Activated CD8-positive, alpha-beta T cell treated with anti-CD3 and anti-CD28 coated beads for 36 hours (primary cell): ENCODE measurements at places on chromosomes 2 and 18.

DNA sequence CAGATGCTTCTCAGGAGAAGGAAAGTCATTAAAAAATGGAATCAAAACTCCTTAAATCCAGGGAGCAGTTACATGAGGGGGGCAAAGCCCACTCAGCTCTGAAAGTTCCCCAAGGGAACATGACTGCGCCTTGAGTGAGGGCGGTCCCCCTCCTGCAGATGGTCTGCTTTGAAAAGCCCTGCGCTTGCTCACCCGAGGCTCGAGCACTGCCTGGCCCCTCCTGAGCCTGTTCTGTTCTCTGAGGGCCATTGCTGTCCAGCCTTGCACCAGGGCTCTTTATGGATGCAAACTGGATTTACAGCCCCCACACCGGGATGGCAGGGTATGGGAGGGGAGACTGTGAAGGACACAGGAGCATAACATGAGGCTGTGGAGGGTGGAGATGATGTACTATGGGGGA lies 37.8 kb upstream of the DNMT3A start:
- DNase-seq, result no peak

GRCh38 chr2:29262681-29263260 lies 147.6 kb downstream of the CLIP4 start:
- no peak for DNase-seq

- no peak for DNase-seq
Measured at GRCh38 chr2:145918951-145919350, 1399.0 kb upstream of the ZEB2 start.

- no peak for DNase-seq
Measured at GRCh38 chr2:158061763-158062162, 39.9 kb upstream of the UPP2 start.

GRCh38 chr2:168723275-168723899 lies 79.0 kb upstream of the NOSTRIN start:
- no peak for DNase-seq

DNA sequence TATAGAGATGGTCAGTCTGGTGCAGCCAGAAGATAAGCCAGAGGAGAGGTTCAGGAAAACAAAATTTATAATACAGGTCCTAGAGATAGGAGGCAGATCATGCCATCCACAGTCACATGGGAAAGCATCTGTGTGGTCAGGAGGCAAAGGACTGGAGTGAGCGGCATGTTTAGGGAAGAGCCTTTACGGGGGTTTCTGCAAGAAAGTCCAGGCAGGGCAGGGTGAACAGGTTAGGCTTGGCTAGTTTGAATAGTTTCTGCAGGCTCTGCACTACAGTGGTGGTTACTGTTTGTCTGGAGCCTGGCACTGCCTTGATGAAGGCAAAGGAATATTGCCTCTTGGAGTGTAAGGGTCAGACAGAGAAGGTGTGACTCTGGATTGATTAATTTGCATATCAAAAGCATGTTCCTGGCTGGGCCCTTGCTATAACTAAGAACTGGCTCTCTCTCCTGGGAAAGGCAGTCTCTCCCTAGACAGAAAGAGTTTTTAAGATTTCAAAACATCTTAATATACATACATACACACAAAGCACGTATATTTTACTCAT lies 1034.7 kb upstream of the CHAC2 start:
- DNase-seq, result no peak

- DNase-seq, result no peak
Measured at GRCh38 chr2:58620093-58620492, 379.0 kb upstream of the FANCL start.

- no peak for DNase-seq
Measured at GRCh38 chr2:120322329-120322728, 23.6 kb upstream of the INHBB start.

DNA sequence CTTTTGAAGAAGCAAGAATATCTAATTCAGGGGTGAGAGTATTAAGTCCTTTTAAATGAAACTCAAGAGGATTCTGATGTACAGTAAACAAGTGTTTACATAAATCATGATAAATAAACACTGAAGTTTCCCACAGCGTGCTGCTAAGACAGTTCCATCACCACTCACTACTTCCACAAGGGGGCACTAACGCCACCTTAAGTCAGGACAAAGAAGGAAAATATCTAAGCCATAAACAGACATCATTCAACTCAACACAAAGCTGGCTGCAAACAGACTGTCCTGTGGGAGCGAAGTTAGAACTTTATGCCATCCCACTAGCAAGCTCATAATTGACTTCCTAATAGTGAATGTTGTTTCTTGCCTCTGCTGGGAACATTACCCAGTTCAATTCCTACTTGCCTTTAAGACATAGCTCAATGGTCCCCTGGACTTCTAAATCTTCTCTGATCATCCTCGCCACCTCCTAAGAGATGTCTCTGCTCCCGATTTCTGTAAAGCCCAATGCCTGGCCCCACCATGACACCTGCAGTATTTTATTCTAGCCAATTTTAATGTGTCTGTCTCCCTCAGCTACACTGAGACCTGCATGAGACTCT lies 36.5 kb downstream of the MRPL44 start:
- peak; percentile 83 for DNase-seq

- DNase-seq, result no peak
Measured at GRCh38 chr2:120769787-120770120, 34.1 kb downstream of the GLI2 start.

- no peak for DNase-seq
Measured at GRCh38 chr2:100893392-100894104, 73.6 kb downstream of the NPAS2 start.
